ENCODE measurements at places on chromosomes 1 and 21.
A peak's percentile ranks its signal among the peaks of the same experiment; 100 is the strongest.

DNA sequence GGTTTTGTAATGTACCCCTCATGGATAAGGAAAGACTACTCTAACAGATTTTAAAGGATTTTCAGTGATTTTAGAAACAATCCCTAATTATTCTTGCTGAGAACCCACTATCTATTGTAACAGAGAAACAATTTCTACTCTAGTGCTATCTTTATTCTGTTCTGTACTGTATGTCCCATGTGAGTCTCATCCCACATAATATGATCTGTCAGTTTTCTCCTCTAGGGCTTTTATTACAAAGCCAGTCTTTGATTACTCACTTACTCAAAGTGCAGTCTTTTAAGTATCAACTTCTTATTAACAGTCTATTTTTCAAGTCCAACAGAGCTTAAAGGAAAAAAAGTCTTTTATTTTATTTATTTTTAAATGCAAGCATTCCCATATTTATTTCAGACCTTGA is 54.8 kb downstream of the CTH start:
- peak; percentile 70 for DNase-seq

- DNase-seq = no peak
Measured at GRCh38 chr1:18413541-18414305, 67.0 kb upstream of the KLHDC7A start.

GRCh38 chr1:212228076-212228475 is 57.1 kb upstream of the PPP2R5A start:
- DNase-seq = no peak

DNA sequence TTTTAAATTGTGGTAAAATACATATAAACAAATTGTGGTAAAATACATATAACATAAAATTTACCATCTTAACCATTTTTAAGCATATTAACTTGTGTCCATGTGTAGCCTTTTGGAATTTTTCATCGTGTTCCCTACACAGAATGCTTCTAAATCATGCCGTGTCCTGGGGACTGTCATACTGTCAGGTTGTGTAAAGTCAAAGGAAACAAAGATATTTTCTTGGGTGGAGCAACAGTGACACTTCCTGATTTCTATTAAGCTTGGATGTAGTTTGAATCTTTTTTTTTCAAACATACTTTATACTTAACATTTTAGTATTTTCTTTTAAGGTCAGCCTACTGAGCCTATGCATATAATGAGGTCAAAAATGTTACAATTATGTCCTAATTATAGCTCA is 32.3 kb downstream of the DOP1B start:
- no peak for DNase-seq

- no peak for DNase-seq
Measured at GRCh38 chr21:36703626-36704280, 4.8 kb downstream of the SIM2 start.

DNA sequence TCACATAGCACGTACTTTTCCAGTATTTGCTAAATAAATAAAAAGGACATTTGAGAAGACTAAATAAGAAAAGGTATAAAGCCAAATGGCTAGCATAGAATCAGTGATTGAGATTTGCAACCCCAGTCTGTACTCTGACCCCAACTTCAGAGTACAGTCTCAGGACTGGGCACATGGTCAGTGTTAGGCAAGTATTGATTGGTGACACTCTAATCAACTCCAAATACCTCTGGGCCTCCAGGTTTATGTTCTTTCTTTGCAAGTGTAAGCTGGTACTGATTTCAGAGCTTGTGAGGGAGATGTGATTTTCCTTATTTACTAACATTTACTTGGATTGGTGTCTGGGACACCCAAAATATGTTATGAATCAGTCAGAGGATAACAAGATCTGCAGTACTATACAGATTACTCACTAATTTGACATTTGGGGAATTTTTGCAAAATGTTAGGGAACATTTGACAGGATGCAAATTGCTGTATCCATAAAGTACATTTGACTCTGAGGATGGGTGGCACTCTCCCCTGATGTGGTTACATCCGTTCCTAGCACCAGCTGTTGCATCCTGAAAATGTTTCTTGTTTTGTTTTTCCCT is 34.2 kb downstream of the LMO4 start:
- no peak for DNase-seq

GRCh38 chr1:157695417-157695816 is 5.2 kb downstream of the FCRL3 start:
- no peak for DNase-seq

GRCh38 chr1:180208264-180208663 is 21.8 kb upstream of the LHX4 start:
- no peak for DNase-seq

DNA sequence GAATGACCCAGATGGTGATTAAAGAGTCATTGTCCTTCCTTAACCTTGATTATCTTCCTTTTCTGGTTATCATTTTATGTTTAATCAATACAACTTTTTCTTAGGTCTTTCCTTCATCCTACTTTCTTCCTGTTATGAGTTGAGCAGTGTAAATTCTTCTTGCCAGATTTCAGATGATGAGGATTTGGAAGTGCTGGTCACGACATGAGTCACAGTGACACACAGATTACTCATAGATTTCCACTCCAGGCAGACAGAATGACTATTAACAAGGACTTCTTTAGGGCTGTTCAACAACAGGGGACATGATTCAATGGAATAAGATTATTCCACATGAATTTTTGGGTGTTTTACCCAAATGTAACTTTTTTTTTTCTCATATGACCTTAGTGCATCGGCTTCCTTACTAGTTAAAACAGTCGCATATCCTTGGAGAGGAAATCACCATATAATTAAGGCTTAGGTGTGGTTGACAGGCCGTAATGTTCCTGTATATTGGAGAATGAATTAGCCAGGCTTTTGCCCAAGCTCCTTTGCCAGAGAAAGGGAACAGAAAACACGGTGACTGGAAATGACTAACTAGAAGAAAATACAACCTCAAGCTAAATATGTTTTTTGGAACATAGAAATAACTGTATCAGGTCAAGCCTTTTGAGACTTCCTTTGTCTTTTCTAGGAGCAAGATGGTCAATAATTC is 44.2 kb downstream of the PRRX1 start:
- DNase-seq = peak; percentile 94

- no peak for DNase-seq
Measured at GRCh38 chr1:10898921-10899320, 102.5 kb upstream of the CASZ1 start.

DNA sequence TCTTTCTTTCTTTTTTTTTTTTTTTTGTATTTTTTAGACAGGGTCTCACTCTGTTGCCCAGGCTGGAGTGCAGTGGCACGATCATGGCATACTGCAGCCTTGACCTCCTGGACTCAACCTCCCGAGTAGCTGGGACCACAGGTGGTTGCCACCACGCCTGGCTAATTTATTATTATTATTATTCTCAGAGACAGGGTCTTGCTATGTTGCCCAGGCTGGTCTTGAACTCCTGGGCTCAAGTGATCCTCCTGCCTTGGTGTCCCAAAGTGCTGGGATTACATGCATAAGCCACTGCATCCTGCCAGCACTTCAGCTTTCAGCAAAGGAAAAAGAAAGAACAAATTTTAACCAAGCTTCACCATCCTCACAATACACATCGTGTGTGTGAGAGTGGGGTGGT is 97.9 kb upstream of the SERBP1 start:
- DNase-seq = no peak

DNA sequence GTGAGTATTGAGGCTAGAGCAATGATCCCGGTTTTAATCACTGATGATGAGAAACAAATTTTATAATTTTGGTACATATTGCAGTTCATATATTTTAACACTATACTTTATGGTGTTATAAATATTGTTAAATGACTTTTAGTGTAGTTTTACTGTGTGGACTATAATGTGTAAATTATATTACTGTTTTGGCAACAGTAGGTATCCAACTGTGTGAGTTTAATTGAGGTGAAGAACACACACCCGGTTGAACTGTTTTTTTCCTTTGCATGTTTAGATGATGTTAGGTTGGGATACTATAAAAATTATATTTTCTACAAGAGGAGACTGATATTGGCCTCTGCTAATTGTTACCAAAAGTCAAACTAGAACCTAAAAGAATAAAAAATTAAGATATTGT is 166.5 kb downstream of the SDCCAG8 start:
- DNase-seq = no peak
